Type B pancreatic cell (in vitro differentiated cells): ENCODE measurements at places on chromosomes 6 and 20.
A peak's percentile ranks its signal among the peaks of the same experiment; 100 is the strongest.

DNA sequence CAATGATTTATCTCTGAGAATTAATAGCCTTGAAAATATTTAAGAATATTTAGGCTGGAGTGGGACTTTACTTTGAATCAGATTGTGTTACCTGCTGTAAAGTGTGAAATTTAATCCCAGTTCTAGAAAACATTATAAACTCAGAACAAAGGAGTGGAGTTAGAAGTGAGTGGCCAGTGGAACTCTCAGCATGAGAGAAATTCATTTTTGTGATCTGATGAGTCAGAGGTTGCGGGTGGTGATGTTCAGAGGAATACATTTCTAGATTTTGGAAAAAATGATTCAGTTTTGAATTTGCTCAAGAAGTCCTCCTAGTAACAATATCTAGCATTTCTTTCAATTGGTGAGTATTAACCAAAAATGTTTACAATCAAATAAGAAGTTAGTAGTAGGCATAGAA is 167.5 kb downstream of the ZFAND3 start:
- no peak for DNase-seq
- peaks cover 42% of the 10 kb centered on the region for H3K4me1 ChIP-seq
- H3K36me3 ChIP-seq = no peaks in the 10 kb centered on the region

DNA sequence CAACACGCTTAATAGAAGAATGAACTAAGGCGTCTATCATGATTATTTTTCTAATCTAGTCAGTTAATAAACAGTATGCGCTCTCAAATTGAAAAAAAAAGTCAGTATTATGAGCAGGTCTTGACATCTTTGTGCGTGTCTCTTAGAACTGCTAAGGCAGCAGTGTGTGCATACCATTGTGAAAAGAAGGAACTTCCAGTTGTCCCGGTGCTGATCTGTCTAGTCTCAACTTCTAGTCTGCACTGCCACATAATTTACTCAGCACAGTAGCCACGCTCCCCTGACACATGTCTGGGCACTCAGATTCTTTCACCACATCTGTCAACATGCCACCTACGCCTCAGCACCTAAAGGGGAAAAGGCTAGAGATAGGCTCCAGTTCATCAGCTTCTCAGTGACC is 61.1 kb upstream of the SPDEF start:
- no peak overlapping the region for H3K4me3 ChIP-seq
- DNase-seq = no peak
- H3K36me3 ChIP-seq = peaks cover 7% of the 10 kb centered on the region
- no peaks in the 10 kb centered on the region for H3K27me3 ChIP-seq
- H3K4me1 ChIP-seq = peaks cover 7% of the 10 kb centered on the region

- no peak for DNase-seq
- no peak overlapping the region for H3K27ac ChIP-seq
- peaks cover 17% of the 10 kb centered on the region for H3K36me3 ChIP-seq
- no peaks in the 10 kb centered on the region for H3K27me3 ChIP-seq
- H3K4me1 ChIP-seq = peaks cover 4% of the 10 kb centered on the region
These were observed 13.0 kb downstream of the ATRN start for GRCh38 chr20:3483784-3484183.

- no peak for DNase-seq
- H3K4me3 ChIP-seq = no peak overlapping the region
- H3K36me3 ChIP-seq = peaks cover 7% of the 10 kb centered on the region
- H3K27ac ChIP-seq = no peak overlapping the region
- no peaks in the 10 kb centered on the region for H3K27me3 ChIP-seq
- peaks cover 11% of the 10 kb centered on the region for H3K4me1 ChIP-seq
These were observed 133.9 kb downstream of the TIAM2 start for GRCh38 chr6:155128977-155129376.

GRCh38 chr6:99498421-99498820 is 16.8 kb downstream of the USP45 start:
- peaks cover 4% of the 10 kb centered on the region for H3K36me3 ChIP-seq
- H3K4me1 ChIP-seq = no peaks in the 10 kb centered on the region
- no peak overlapping the region for H3K4me3 ChIP-seq
- DNase-seq = no peak
- no peak overlapping the region for H3K27ac ChIP-seq

DNA sequence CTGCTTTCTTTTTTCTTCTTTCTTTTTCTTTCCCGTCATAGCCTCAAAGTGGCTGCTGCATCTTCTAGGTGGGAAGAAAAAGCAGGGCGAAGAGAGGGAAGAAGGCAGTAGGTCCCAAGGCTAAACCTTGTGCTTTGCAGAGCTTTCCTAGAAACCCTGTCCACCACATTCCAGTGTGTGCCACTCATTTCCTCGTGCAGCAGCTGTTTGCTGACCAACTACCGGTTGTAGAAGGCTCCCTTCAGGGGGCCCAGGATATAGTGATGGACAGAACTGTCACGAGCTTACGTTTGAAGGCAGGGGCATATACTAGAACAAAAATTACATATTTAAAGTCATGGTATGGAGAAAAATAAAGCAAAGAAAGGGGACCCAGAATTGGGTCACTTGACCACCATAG is 103.0 kb downstream of the SASH1 start:
- H3K27me3 ChIP-seq = no peaks in the 10 kb centered on the region
- no peak for DNase-seq
- peaks cover 30% of the 10 kb centered on the region for H3K36me3 ChIP-seq
- peak overlapping the region; percentile 56 for H3K4me3 ChIP-seq
- H3K27ac ChIP-seq = peak overlapping the region; percentile 94

GRCh38 chr20:4245542-4245941 is 230.2 kb upstream of the RNF24 start:
- no peaks in the 10 kb centered on the region for H3K36me3 ChIP-seq
- H3K4me3 ChIP-seq = peak overlapping the region; percentile 6
- peaks cover 18% of the 10 kb centered on the region for H3K4me1 ChIP-seq
- no peak for DNase-seq
- peaks cover 78% of the 10 kb centered on the region for H3K27me3 ChIP-seq
- H3K27ac ChIP-seq = no peak overlapping the region

GRCh38 chr20:62528983-62529891 is 53.4 kb upstream of the GATA5 start:
- peaks cover 17% of the 10 kb centered on the region for H3K4me1 ChIP-seq
- no peaks in the 10 kb centered on the region for H3K36me3 ChIP-seq
- DNase-seq = no peak
- H3K27ac ChIP-seq = no peak overlapping the region

DNA sequence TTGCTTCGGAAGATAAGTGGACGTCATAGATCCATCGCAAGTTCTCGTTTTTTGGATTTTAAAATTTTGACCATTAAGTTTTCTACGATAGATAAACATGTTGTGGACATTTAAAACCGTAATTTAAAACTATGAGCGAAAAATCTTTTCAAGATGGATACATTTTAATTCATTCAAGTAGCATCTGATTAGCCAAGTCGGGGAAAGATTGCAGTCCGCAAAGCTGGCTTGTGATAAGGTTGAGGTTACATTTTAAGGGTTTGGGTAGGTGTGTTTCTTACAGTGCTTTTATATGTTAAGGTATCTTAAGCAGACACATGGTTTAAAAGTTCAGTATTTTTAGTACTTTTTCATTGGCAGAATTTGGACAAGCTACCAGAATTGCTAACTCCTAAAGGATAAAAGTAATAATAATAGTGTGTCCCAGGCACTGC is 1.2 kb downstream of the WTAP start:
- peaks cover 14% of the 10 kb centered on the region for H3K36me3 ChIP-seq
- peaks cover 16% of the 10 kb centered on the region for H3K4me1 ChIP-seq
- H3K27me3 ChIP-seq = peaks cover 3% of the 10 kb centered on the region
- no peak for DNase-seq
- peak overlapping the region; percentile 95 for H3K27ac ChIP-seq
- peak overlapping the region; percentile 95 for H3K4me3 ChIP-seq

DNA sequence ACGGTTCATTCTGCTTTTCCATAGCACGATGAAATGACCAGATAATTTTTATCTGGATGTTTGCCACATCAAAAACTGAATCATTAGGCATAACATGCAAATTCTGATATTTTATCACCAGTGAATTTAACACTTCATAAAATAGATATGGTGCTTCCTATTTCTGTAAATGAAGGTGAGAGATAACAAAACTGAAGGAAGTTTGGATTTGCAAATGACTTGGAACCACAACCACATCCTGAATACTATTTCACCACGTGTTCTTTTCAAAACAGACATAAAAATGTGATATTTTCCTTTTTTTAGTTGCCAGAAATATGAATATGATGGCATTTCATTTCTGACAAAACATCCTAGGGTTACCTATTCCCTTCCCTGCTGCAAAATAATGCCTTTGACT is 146.1 kb downstream of the EDN1 start:
- H3K4me3 ChIP-seq = no peak overlapping the region
- H3K27ac ChIP-seq = no peak overlapping the region

DNA sequence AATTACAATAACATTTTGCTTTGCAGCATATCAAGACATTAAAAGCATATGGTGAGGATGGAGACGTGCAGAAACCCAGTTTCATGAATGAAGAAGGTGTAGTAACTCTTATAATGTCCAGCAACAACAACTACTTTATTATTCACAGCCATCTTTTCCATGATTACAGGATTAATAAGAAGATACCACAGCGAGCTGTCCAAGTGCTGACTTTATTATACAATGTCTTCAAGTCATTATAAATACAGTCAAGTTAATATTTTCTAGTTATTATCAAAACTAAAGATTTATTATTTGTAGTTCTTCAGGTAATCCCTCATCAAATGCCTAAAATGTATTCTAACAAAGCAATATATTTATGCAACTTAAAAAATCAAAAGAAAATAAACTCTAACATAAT is 2.5 kb upstream of the KHDRBS2 start:
- H3K27ac ChIP-seq = no peak overlapping the region
- H3K27me3 ChIP-seq = peaks cover 29% of the 10 kb centered on the region
- DNase-seq = no peak
- peaks cover 8% of the 10 kb centered on the region for H3K4me1 ChIP-seq
- H3K4me3 ChIP-seq = no peak overlapping the region

DNA sequence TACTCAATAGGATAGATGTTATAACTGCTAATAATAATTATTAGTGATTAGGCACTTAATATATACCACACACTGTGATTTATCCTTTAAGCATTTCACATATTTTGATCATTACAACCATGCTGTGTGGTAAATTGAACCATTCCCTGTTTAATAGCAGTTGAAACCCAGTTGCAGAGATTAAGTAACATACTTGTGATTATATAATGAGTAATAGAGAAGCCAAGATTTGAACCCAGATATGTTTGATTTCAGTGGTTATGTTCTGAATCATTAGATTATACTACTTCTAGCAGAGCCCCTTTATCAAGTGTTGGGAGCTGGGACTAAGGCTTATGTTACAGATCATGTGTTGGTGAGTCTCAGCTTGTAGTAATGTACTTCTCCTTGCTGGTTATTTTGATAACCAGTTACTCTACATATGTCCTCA is 44.1 kb downstream of the STK4 start:
- no peak overlapping the region for H3K4me3 ChIP-seq
- H3K27ac ChIP-seq = no peak overlapping the region
- H3K4me1 ChIP-seq = peaks cover 12% of the 10 kb centered on the region
- peaks cover 20% of the 10 kb centered on the region for H3K36me3 ChIP-seq
- H3K27me3 ChIP-seq = no peaks in the 10 kb centered on the region

DNA sequence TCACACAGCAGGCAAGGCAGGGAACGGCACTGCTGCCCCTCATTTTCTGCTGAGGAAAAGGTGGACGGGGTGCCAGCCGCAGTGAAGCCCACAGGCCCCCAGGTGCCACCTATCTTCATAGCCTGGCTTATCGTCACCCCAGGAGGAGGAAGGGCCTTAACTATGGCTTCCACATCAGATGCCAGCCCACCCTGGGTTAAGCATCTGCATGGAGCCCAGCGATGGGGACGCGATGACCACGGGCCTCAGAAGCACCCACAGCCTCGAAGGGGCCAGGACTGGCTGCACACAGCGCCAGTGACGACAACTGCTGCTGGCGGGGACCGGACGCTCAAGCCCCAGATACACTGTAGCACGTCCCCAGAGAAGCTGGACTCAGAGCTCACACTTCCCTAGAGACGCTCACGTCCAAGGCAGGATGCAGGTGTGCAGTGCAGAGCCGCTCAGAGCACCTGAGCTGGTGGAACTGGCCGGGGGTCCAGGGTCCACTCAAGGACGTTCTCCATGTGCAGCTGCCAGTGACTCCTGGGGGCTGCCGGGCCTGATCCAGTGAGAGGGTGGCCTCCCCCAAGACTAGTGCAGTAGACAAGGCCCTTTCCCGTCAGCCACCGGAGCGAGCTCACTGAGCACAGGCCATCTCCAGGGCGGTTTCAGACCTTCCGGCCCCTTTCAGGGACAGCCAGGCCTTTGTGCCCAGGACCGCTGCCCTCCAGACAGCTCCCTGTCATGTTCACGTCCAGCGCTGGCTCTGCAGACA is 83.0 kb downstream of the YTHDF1 start:
- no peak overlapping the region for H3K27ac ChIP-seq
- H3K4me3 ChIP-seq = no peak overlapping the region
- peaks cover 32% of the 10 kb centered on the region for H3K27me3 ChIP-seq

DNA sequence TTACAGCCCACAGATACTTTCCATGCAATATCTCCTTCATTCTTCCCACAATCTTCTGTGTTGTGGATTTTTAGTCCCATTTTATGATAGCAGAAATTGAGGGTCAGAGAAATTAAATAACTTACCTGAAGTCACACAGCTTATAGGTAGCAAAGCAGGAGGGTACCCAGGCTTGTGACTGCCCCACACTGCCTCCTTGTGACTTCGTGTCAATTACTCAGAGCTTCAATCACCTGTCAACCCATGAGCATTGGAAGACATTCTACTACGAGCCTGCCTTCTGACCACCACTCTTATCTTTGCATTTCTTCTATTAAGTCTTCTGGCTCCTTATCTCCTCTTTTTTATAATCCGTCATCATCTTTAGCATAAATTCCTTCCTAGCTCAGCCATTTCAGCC is 71.6 kb upstream of the NRSN1 start:
- peaks cover 9% of the 10 kb centered on the region for H3K4me1 ChIP-seq
- H3K27ac ChIP-seq = no peak overlapping the region
- H3K4me3 ChIP-seq = no peak overlapping the region
- no peaks in the 10 kb centered on the region for H3K36me3 ChIP-seq
- DNase-seq = no peak
- no peaks in the 10 kb centered on the region for H3K27me3 ChIP-seq

DNA sequence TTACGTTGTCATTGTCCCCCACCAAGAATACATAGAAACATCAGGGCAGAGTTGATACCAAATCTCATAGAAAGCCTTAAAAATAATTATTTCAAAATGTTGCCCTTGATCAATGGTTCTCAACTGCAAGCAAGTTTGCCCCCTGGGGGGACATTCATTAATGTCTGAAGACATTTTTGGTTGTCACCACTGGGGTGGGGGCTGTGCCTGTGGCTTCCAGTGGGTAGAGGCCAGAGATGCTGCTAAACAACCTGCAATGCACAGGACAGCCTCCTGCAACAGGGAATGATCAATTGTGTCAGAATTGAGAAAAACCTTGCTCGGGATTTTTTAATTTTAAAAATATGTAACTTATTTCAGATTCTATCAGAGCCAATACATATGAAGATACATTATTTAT is 130.6 kb upstream of the DOK5 start:
- H3K27ac ChIP-seq = no peak overlapping the region
- no peak for DNase-seq
- peaks cover 3% of the 10 kb centered on the region for H3K27me3 ChIP-seq

- no peak overlapping the region for H3K4me3 ChIP-seq
- H3K27ac ChIP-seq = no peak overlapping the region
- no peaks in the 10 kb centered on the region for H3K36me3 ChIP-seq
- H3K4me1 ChIP-seq = peaks cover 16% of the 10 kb centered on the region
- no peak for DNase-seq
These were observed 90.7 kb upstream of the BEND6 start for GRCh38 chr6:56864171-56864616.

- no peak for DNase-seq
- no peak overlapping the region for H3K27ac ChIP-seq
- H3K27me3 ChIP-seq = peaks cover 14% of the 10 kb centered on the region
- H3K4me1 ChIP-seq = no peaks in the 10 kb centered on the region
These were observed 10.0 kb upstream of the ELMO2 start for GRCh38 chr20:46416421-46416820.
